ENCODE measurements at places on chromosomes 7 and 10. TPM values are rescaled to one million over a fixed set of nuclear protein-coding genes. Genes with fewer than 3 reads are reported as not detected.

Gene AKR1C1
- total RNA-seq: not detected

Gene ASZ1
- not detected for total RNA-seq

Gene FOXI2
- total RNA-seq: not detected

Gene ARHGEF5
- 6.4 TPM for total RNA-seq
